Stimulated activated CD4-positive, alpha-beta T cell treated with anti-CD3 and anti-CD28 coated beads, Interleukin-15, amount 100 ng/mL, for 24 hours (primary cell): ENCODE measurements at places on chromosomes 6 and 20.
A peak's percentile ranks its signal among the peaks of the same experiment; 100 is the strongest.

DNA sequence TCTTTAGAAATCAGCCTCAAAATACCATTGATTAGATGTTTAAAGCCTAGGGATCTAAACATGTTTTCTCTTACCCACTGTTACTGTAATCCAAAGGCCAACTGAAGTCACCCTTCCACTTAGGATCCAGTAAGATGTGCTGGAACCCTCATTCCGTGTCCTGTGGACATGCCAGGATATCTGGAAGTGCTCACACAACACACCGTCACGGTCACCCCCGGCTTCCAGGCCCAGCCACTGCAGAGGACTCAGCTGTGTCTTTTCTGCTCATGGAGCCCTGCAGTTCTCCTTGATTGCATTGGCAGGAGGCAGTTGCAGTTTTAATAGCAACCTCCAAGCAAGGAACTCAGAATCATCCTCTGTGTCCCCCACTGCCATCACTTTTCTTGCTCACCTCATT lies 93.3 kb downstream of the CAP2 start:
- DNase-seq: no peak

DNA sequence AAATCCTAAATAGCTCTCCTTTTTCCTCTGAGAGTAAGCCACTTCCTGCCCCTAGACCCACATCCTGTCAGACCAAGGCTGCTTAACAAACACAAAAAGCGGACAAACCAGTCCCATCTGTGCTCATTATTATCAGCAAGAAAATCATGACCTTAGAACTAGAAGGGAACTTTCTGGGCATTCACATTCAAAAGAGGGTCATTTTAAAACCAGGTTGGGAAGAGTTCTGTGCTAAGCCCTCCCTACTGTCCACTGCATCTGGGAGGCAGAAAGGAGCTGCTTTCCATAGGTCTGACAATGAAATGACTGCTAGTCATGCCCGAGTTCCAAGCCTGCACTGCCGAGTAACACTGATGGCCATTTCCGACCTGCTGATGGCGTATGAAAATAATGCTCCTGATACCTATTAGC lies 15.4 kb downstream of the EZR start:
- no peak for DNase-seq

- DNase-seq: no peak
Measured at GRCh38 chr6:71364889-71365542, 76.4 kb downstream of the OGFRL1 start.

GRCh38 chr6:39092124-39092523 lies 22.9 kb downstream of the SAYSD1 start:
- DNase-seq: no peak

- no peak for DNase-seq
Measured at GRCh38 chr6:7502743-7503142, 38.7 kb upstream of the DSP start.

GRCh38 chr6:99547526-99547925 lies 20.9 kb downstream of the CCNC start:
- no peak for DNase-seq

- DNase-seq: peak; percentile 84
Measured at GRCh38 chr20:62977613-62978560, 25.4 kb downstream of the SLC17A9 start.

- DNase-seq: no peak
Measured at GRCh38 chr20:44208165-44208564, 2.4 kb downstream of the OSER1 start.

- DNase-seq: no peak
Measured at GRCh38 chr20:17300113-17300512, 73.3 kb downstream of the PCSK2 start.

GRCh38 chr20:1803932-1804501 lies 91.2 kb upstream of the SIRPA start:
- DNase-seq: no peak

- DNase-seq: no peak
Measured at GRCh38 chr6:82178077-82178758, 69.3 kb downstream of the IBTK start.

GRCh38 chr6:117174835-117175360 lies 90.5 kb upstream of the VGLL2 start:
- DNase-seq: no peak

- DNase-seq: no peak
Measured at GRCh38 chr6:95423331-95423730, 154.0 kb upstream of the MANEA start.

- DNase-seq: no peak
Measured at GRCh38 chr20:24001712-24002405, 13.3 kb upstream of the GGTLC1 start.

DNA sequence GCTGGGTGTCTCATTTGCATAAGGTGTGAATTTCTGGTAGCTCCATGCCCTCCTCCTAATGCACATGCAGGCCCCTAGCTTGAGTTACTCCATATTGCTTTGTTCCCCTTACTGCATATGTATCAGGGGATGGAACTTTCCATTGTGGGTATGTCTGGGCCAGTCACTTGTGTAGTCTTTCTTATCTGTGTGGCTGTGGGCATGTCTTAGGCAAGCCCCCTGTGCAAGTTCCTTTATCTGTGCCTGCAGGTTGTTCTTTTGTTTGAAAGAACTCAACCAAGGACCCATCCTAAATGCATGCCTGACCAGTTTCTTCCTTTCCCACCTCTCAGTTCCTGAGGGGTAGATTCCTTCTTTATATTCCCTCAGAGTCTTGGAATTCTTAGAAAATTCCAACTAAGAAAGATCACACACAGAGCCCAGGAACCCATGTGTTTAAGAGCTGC lies 23.6 kb downstream of the MBOAT1 start:
- DNase-seq: no peak

- DNase-seq: no peak
Measured at GRCh38 chr6:154441995-154442310, 68.5 kb downstream of the CNKSR3 start.

GRCh38 chr20:11267131-11267761 lies 593.4 kb upstream of the JAG1 start:
- DNase-seq: peak; percentile 2

DNA sequence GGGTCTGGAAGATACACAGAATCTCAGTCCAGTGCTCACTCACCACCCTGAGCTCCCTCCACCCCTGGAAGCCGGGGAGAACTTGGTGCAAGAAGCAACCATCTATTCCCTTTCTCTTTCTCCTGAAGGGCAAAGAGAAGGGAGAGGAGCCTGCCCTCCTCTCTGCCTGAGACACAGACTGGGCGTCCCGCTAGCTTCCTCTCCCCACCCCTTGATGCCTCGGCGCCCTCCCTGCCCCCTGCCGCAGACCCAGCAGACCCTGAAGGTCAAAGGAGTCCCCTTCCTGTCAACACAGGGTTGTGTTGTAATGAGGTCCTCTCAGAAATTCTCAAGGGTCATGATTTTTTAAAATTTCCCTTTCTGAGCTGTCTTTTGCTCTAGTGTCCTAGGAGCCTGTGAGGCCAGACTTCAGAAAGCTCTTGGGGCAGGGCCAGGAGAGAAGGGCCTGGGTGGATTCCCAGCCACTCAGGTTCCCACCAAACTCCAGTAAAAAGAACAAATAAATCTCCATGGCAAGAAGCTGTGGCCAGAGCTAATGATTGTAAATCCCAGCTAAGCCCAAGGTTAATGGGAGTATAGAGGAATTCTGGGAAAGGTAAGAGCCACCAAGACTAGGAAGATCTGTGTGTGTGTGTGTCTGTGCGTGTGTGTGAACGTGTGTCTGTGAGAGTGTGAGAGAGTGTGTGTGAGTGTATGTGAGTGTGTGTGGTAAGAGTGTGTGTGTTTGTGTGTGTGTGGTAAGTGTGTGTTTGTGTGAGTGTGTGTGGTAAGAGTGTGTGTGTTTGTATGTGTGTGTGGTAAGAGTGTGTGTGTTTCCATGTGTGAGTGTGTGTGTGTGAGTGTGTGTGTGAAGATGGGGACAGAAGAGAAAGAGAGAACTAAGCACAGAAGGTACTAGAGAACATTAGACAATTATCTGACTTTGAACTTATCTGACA lies 1.1 kb upstream of the JPH2 start:
- DNase-seq: no peak

DNA sequence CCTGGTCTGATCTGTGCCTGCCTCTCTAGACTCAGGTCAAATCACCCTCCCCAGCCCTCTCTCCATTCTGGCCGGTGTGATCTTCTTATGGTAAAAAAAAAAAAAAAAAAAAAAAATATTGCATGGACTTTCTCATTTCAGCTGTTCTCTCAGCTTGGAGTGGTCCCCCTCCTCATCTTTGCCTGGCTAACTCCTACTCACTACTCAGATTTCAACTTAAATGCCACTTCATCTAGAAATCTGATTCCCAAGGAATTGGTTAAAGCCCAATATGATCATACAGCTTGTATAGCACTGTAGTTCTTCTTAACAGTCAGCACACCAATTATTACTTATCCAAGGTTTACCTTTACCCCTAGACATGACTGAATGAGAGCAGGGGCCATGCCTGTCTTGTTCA lies 105.9 kb upstream of the CARMIL1 start:
- no peak for DNase-seq

DNA sequence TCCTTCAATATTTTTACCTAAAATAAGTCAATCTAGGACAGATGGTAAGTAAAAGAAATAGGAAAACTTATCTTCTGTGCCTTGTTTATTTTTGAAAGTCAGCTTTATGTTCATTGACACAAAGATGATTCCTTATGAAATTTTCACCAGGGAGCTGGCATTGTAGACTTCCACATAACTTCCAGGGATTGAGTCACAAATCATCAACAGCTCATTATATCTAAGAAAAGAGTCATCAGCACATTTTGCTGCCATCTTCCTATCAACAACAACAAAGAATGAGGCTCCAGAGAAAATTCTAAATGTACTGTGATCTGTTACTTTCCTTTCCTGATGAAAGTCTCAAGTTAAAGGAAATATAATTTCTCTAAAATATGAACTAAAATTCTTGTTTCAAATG lies 48.5 kb downstream of the CFAP61 start:
- DNase-seq: no peak

DNA sequence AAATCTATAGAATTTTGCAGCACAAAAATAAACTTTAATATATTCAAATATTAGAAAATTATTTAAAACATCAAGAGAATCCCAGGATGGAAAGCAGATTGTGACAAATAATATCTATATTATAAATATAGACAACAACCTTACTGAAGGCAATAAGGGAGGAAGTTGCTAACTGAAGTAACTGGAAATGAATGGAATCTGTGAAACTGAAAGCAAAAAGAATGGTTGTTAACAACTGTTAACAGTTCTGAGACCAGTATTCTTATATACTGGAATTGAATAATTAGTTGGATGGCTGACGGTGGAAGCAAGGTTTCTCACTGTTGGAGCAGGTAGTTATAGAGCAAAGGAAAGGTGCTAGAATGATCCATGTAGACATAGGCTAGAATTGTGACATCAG lies 220.4 kb downstream of the PLCB1 start:
- no peak for DNase-seq

DNA sequence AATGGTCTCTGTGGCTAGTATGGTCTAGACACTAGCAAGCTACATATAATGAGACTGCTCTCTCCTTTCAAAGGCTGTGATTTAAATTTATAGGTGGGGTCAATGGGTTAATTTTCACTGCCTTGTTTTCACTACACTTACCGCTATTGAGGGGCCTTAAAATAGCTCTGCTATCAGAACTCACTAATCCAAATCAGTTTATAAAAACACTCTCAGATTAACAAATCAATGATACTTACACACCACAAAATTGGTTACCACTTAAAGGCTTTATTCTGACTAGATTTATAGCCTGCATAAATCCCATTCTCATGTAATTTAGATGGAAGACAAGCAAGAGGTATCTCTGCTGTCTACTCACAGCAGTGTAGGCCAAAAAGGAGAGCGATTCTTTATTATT lies 313.0 kb upstream of the AGPAT4 start:
- DNase-seq: no peak

GRCh38 chr20:12152996-12153395 lies 235.3 kb downstream of the BTBD3 start:
- no peak for DNase-seq

DNA sequence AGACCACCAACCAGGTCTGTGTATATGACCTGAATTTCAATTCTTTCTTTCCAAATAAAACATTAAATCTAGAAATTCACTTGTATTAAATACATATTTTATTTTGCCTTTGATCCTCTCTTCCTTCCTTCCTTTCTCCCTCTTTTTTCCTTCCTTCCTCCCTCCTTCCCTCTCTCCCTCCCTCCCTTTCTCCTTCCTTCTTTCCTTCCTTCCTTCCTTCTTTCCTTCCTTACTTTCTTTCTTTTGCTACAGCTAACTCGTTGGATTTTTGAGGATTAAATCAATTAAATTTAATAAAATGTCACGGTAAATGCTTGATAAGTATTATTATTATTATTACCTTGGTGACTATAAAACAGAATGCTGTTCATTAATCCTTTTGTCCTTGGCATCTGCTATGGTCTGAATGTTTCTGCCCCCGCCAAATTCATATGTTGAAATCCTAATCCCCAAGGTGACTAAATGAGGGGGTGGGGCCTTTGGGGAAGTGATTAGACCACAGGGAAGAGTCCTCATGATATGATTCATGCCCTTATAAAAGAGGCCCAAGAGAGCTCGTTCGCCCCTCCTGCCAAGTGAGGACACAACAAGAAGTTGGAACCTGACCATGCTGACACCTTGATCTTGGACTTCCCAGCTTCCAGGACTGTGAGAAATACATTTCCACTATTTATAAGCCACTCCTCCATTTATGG lies 67.6 kb upstream of the BTBD3 start:
- no peak for DNase-seq

- DNase-seq: no peak
Measured at GRCh38 chr20:10080574-10080973, 45.8 kb downstream of the ANKEF1 start.

- DNase-seq: no peak
Measured at GRCh38 chr6:35496036-35496840, 641 bp downstream of the TEAD3 start.

- DNase-seq: no peak
Measured at GRCh38 chr6:90424580-90424979, 127.9 kb upstream of the BACH2 start.
